ENCODE measurements at places on chromosomes 5 and 9.

- DNase-seq, result no peak
Observed at GRCh38 chr5:73812962-73813588, 187.1 kb downstream of the ARHGEF28 start.

- peak; percentile 44 for DNase-seq
Observed at GRCh38 chr9:98255061-98255577, 330 bp downstream of the TBC1D2 start.

- DNase-seq, result no peak
Observed at GRCh38 chr5:180343831-180344695, 9.1 kb downstream of the GFPT2 start.

DNA sequence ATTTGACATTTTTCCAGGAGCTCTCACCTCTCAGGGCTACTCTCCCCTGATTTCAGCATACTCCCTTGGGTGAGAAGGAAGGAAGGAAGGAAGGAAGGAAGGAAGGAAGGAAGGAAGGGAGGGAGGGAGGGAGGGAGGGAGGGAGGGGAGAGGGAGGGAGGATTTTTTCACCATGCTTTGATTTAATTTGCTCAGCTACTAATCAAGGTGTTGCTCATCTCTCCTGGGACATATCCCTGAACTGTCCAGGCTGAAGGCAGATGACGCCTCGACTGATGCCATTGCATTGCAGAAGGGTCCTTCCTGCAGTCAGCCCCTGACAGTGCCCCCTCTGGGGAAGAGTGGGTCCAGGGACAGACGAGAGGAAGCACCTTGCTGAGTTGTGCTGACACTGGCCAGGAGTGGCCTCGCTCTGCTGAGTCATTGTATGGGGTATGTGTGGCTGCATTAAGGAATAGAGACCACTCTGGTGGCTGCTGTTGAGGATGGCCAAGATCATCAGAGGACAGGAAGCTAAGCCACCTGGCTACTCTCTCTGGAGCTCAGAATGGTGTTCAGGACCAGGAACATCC lies 43.6 kb upstream of the CRB2 start:
- DNase-seq, result no peak

DNA sequence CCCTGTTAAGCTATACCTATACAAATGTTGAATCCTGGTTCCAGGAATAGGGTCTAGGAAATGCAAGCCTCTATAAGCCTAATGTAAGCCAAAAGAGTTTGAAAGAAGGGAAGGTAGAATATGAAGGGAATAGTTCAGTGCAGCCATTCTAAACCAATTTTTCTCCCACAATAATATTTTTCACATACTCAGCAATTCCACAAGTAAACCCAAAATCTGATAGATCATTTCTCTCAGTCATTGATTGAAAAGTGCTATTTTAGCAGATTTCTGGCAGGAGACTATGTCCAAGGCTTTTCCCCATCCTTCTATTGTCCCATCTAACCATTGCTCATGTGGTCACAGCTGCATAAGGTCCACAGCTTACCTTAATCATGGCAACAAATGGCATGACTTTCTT lies 20.7 kb upstream of the PLAC8L1 start:
- no peak for DNase-seq

DNA sequence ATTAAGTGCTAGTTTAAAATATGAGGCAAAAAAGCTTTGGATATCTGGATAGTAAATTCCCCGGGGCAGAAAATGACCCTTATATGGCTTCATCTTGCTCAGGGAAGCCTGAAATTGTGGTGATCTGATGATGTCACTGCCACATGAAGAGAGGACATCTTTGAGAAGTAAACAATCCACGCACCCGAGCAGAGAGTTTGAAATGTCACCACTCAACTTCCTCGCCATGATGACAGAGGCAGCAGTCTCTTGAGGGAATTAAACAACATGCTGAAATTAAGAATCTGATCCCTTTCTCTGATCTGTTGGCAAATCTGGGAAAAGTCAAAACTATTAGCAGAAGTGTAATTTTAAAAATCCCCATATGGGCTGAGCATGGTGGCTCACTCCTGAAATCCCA lies 110.0 kb downstream of the TLE1 start:
- no peak for DNase-seq

DNA sequence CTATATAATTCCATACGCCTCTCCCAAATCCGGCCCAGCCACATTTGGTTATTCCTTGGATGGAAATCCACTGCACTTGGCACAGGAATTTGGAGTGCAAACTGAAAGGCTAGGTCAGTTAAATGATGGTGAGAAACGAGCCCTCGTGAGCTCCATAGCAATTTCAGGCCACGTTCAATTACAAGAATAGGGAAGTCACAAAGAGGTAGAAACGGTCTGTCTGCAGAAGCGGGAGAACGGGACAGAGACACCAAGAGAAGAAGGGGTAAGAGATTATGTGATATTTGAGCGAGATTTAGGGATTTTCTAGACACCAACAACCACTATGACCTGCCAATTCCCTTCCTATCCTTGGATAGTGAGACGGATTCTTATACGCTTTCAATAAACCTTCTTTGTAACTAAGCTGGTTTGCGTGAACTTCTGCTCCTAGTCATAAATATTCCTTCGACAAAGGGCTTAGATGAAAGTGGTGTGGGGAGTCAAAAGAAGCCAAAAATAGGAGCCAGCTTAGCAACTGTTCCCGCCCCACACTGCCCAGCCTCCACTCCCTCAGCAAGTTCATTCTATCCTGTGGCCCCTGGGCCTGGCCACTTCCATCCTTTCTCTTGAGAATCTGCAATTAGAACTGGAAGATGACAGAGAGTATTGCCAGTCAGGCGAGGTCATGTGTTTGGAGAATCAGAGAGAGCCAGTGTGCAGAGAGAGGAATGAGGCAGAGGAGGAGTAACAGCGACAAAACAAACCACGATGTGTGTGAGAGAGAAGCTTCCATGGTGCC lies 118.4 kb downstream of the ZNF608 start:
- no peak for DNase-seq

DNA sequence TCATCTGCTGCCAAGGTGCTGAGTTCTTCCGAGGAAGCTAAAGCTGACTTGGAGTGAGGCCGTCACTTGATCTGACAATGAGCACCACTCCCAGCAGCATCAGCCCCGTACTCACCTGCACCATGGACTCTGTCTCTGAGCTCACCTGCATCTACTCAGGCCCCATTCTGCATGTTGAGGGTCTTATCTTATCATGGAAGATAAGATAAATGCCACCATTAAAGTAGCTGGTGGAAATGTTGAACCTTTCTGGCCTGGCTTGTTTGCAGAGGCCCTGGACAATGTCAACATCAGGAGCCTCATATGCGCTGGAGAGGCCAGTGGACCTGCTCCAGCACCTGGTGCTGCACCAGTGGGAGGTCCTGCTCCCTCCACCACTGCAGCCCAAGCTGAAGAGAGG lies 35.0 kb upstream of the HMGCS1 start:
- no peak for DNase-seq

DNA sequence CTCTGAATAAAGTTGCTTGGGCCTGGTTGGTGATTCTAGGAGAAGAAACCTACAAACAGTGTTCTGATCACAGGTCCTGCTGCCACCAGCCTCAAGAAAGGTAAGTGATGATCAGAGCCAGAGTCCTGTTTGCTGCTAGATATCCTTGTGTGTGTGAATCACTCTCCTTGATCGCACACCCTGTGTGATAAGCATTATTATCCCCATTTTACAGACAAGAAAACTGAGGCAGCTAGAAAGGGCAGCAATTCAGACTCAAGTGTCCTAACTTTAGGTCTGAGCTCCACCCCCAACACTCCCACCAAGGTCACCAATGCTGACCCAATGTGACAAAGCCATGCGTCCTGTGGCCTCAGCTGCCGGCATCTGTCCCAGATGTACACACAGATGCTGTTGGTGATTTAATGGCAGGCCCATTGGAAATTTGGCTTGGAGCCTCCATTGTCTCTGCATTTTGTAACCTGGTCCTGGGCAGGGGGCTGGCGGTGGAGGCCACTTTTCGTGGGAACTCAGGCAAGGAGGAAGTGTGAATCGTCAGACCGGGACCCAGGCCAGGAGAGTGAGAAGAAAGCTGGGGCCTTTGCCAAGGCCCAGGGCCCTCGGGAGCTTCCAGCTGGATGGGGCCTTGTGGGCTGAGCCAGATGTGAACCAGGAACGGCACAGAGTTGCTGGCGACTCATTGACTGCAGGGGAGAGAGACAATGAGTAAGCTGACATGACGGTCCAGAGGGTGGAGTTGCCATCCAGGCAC lies 29.8 kb upstream of the GGTA1 start:
- peak; percentile 90 for DNase-seq

DNA sequence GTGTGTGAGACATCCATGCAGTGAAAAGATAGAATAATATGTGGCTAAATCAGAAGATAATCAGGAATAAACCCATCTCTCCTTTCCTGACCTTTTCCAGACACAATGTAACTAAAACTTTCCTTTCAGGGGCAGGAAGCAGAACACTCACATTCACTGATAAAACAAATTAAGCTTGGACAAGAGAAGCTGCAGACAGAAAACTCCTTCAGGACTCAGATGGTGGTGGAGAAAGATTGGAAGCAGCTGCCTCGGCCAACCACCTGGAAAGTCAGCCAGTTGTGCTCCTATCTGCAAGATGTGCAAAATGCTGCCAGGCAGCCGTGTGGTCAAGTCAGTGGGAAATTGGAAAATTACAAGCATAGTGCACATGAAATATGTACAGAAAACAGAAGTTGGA lies 26.9 kb downstream of the RASEF start:
- DNase-seq, result no peak

DNA sequence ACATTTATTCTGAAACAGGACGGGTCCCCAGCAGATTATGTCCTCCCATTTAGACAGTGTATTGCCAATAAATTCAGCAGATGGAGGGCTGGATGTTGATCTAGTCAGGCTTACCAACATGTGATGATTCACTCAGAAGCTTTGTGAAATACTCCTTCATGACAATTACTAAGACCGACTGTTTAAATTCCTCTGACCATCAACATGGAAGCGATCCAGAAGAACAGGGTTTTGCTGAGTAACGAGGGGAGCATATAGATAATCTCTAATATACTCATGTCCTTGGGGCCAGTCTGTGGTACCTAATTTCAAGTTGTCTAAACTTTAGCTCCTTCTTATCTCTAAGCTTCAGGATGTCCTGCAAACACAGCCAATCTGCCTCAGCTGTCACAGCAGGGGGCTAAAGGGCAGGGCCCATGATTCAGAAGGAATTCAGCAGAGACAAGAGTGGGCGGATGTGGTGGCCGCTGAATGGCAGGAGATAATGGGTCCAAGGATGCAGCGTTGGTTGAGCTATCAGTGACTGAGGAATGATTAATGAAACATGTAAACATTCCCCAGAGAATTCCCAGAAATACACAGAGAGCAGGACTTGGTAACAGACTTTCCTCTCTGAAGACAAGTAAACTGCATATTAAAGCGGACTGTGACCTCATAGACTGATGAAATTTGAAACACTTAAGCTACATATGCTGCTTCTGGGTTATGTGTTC lies 109.4 kb downstream of the ANKRD55 start:
- peak; percentile 100 for DNase-seq
